NCI-H2029 treated with DMSO at 0.1 percent for 48 hours (cell line): ENCODE measurements at places on chromosomes 16 and 17.

DNA sequence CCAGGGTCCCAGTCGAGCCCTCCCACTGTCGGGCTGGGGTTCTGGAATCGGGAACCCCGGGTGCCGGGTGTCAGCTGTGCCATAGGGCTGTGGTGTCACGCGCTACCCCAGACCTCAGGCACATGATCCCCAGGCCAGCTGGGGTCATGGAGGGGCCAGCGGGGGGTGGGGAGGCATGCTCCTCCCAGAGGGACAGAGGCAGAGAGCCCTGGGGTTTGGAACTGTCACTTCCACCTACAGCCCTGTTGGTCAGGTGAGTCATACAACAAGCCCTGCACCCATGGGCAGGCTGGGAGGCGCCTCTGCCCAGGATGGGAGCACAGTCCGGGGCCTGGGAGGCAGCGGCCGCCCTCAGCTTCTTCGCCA, 63.0 kb downstream of the BAIAP2 start:
- no peak for DNase-seq

DNA sequence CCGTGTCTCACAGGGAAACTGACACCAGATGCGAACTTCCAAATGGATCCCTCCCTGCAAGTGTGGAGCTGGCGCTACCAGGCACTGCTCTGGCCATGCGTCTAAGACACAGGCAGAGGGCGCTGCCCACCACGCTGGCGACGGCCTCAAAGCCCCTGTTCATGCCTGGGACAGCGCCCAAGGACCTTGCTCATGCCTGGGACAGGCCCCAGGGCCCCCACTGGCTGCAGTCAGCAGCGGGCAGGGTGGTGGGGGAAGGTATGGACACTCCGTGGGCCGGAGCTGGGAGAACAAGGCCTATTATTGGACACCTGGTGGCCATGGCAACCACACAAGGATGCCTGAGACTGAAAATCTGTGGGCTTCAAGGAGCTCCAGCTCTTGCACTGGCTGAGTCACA, 8.8 kb downstream of the ZG16B start:
- DNase-seq: no peak

DNA sequence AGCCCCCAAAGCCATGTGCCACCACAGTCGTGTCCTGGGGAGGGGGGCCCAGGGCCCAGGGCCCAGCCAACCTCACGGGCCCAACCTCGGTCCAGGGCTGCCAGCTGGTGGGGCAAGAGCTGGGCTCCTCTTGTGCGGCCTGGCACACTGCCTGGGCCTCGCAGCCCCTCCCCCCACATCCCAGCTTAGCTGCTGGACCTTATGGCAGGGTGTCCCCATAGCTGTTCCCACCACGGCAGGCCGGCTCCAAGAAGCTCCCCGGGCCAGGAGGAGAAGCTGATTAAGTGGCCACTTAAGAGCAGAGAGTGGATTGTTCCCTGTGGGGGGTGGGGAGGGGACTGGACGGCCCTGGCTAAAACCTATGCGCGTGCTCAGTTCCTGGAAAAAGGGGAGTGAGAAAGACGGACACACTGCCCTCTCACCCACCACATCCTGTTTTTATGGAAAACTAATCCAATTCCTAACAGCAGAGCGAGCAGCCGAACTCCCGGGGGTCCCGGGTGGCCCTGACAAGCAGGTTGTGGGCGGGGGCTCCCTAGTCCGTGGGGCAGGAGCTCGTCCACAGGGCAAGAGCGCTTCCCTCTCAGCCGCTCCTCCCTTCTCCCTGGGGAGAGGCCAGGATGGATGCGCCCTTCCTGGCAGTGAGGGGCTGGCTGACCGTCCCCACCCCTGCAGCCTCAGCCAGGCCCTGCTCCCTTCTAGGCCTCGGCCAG, 16.8 kb downstream of the PIEZO1 start:
- no peak for DNase-seq

GRCh38 chr16:5506021-5506420, 408.4 kb upstream of the EEF2KMT start:
- no peak for DNase-seq

GRCh38 chr16:8113843-8114242, 476.5 kb downstream of the TMEM114 start:
- no peak for DNase-seq

- no peak for DNase-seq
These were observed 139.1 kb downstream of the SOX9 start for GRCh38 chr17:72259922-72260321.

GRCh38 chr16:31357324-31358109, 2.5 kb downstream of the ITGAX start:
- no peak for DNase-seq

- no peak for DNase-seq
These were observed 14.4 kb upstream of the ALDH3A1 start for GRCh38 chr17:19762515-19762961.

- no peak for DNase-seq
These were observed 38.4 kb downstream of the TOM1L2 start for GRCh38 chr17:17933775-17934174.

GRCh38 chr17:6528557-6528956, 27.8 kb downstream of the PITPNM3 start:
- DNase-seq: no peak

- no peak for DNase-seq
These were observed 326.7 kb downstream of the C16orf95 start for GRCh38 chr16:86990451-86990850.

DNA sequence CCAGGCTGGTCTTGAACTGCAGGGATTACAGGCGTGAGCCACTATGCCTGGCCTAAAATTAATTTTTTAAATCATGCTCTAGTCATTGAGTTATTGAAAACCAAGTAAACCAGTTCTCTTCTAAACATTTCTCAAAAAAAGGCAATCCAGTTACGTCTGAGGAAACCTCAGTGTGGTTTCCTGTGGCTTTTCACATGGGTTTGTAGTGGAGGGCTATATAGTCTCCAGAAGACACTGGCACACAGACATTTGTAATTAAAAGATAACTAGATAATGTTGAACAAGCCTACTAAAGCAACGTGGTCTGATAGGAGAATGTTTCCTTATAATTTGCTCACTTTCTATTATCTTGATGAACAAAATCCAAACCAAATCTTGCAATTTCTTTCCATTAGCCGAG, 5.2 kb upstream of the TOB1 start:
- DNase-seq: no peak

- DNase-seq: no peak
These were observed 6.1 kb downstream of the SEC14L1 start for GRCh38 chr17:77146882-77147281.

- DNase-seq: no peak
These were observed 11.4 kb downstream of the SLC13A5 start for GRCh38 chr17:6701719-6702118.
